Activated CD8-positive, alpha-beta T cell treated with anti-CD3 and anti-CD28 coated beads, Interleukin-2, amount 10 ng/mL, durations not matched to agents 7 days and 5 days (primary cell): ENCODE measurements at places on chromosomes 1 and 21. TPM values are rescaled to one million over a fixed set of nuclear protein-coding genes. Genes with fewer than 3 reads are reported as not detected.

- peak; percentile 70 for DNase-seq
Measured at GRCh38 chr1:154975409-154976059, 1.1 kb downstream of the CKS1B start.

DNA sequence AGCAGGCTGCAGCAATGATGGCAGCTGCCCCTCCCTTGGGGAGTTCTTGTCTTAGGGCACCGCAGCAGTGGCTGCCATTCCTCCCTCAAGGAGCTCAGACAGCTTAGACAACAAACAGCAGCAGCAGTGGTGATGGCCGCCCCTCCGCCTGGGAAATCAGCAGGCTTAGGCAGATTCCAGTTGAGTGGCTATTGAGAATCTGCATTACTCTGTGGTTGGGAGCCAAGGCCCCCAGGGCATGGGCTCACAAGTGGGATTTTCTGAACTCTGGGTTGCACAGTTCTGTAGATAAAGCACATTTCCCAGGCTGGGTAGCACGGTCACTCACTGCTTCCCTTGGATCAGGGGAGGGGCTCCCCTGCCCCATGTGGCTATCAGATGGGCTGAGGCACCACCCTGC lies 1280.7 kb upstream of the TMPRSS15 start:
- no peak for DNase-seq

DNA sequence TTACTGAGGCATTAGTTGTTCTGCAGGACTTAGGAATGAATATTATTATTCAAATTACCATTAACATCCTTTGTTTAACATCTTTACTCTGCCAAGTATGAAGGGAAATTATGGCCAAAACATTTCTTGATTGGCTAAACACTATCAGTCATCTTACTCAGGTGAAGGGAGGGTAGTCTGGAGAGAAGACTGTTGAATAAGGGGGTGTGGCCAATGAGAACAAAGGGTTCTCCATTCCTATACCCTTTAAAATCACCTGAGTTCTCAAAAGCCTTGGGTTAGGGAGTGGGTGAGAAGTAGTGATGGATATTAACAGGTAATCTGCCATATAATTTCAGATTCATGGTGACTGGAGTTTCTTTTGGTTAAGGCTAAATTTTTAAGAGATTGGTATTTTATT lies 19.3 kb downstream of the CRYZL1 start:
- DNase-seq = no peak

DNA sequence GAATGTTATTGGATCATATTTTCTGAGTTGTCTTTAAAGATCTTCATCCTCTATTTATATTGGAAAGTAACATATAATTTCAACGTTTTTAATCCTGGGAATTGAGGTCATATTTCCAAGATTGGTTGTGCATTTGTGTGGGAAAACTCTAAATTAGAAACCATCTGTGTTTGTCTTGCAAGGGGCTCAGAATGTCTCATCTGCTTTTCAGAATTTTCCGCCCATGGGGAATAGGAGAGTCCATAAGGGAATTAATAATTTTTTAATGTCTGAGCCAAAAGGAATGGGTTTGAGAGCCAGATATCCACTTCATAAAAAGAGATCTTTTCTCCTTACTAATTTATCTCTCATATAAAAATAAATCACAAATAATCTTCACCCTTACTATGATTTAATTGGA lies 84.8 kb upstream of the MAP1LC3C start:
- no peak for DNase-seq

- no peak for DNase-seq
Measured at GRCh38 chr21:24423546-24423945, 1183.7 kb downstream of the MRPL39 start.

DNA sequence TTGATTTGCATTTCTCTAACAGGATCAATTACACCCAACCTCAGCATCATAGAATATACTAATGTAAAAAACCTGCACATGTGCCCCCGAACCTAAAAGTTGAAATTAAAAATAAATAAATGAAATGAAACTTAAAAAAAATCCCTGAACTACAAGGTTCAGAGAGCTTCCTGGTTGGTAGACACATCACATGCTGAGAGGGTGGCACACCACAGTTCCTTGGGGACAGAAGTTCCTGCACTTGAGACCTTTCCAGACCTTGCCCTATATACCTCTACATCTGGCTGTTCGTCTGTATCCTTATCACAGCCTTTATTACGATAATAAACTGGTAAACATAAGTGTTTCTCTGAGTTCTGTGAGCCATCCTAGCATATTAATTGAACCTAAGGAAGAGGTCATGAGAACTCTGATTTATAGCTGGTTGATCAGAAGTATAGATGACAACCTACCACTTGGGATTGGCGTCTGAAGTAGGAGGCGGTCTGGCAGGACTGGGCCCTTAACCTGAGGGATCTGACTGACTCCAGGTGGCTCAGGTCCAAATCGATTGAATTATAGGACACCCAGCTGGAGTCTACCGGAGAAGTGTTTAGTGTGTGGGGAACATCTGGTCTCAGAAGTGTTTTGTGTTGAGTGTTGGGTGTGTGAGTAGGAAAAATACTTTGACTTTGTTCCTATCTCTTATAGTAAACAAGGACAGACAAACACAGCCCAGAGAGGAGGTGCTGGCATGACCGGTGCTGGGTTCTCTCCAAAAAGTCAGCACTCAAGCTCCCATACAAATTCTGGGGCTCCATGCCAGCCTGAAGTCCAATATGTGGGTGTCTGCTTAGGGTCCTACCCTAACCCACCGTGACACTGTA lies 19.0 kb downstream of the C1orf115 start:
- DNase-seq = no peak

DNA sequence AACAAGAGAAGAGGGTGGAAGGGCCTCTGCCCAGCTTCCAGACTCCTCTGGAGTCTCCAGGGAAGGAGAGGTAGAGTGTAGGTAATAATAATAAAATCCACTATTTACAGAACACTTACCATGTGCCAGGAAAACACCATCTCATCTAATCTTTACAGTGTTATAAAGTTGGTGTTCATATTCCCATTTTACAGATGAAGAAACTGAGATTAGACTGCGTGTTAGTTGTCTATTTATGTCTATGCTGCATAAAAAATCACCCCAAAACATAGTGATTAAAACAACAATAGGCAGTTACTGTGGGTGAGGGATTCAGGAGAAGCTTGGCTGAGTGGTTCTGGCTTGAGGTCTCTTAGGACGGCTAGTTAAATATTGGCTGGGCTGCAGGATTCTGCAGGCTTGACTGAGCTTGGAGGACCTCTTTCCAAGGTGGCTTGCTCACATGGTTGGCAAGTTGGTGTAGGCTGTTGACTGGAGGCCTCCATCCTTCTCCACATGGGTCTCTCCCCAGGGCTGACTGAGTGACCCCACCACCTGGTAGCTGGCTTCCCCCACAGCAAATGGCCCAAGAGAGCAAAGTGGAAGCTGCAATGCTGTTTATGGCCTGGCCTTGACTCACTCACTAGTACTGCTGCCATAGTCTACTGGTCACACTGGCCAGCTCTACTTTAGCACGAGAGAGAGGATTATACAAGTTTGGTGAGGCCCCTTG lies 6.5 kb upstream of the ALX3 start:
- DNase-seq = no peak

DNA sequence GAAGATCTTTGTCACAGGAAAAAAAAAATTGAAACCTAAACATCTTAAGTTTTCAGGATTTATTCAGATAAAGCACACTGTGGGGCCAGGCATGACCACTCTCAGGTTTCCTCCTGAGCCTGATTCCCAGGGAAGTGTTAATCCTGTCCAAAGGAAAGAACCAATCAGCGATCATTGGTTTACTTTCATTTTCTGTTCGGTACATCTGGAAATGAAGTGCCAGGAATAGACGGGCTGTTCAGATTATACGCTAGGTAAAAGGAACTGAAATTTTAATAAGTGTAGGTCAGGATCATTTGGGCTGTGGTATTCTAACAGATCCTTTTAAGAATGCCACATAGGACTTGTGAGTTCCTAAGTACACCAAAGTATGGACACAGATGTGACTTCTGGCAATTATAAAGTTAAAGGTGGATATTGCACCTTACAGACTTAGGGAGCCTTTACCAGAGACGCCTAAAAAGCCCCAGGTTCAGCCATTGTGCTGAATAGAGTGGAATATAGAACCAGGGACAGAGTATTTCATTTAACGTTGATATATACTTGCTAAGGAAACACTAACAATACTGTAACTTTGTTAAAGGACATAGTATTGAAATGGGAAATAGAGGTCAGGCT lies 9.3 kb upstream of the CACYBP start:
- no peak for DNase-seq

- no peak for DNase-seq
Measured at GRCh38 chr1:176959191-176959820, 205.2 kb downstream of the ASTN1 start.

Gene CBR1
- 62.3 TPM for total RNA-seq

Gene LAMTOR5
- total RNA-seq = 123 TPM

Gene CBR3
- total RNA-seq = 29.6 TPM

Gene PLPP3
- total RNA-seq = not detected

Gene TMEM51
- total RNA-seq = 0.18 TPM

Gene ZNF683
- 26.6 TPM for total RNA-seq

Gene ERICH3
- not detected for total RNA-seq

Gene RGS16
- 0.63 TPM for total RNA-seq

Gene RBM11
- 0.50 TPM for total RNA-seq
